ENCODE measurements at places on chromosomes 7 and 10.
A peak's percentile ranks its signal among the peaks of the same experiment; 100 is the strongest.

DNA sequence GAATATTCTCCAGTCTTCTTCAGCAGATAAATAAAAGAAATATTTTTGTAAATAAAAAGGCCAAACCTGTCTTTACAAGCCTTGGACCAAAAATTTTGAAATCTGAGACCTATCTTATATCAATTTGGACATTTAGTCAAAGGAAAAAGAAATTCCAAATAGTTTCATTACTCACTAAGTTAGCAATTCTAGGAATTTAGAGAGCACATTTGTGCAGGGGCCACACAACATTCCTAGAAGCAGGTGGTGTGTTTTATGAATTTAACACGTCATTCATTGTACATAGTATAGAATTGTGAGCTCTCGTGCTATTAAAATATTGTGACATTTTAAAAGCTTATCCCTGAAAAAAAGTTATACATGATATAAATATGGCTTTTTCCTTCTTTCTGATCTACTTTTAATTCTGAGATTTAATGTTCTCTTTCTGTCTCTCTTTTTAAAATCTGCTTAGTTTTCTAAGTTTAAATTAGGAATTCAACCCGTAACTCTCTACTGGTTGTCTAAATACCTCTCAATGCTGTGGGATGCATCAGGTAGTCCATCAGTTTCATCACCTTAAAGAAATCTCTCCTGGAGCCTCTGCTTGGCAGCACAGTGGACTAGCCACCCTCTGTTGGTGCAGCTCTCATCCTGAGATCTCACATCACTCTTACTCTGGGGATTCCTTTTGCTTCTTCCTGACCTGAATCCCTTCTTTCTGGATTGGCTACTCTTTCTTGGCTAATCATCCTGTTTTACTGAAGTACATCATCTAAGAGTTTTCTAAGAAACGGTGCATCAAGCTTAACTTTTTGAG lies 124.5 kb downstream of the SEMA3E start:
- DNase-seq: no peak

- no peak for DNase-seq
Observed at GRCh38 chr10:124174071-124174566, 80.7 kb upstream of the CHST15 start.

GRCh38 chr7:129244220-129244619 lies 19.4 kb downstream of the AHCYL2 start:
- DNase-seq: no peak

DNA sequence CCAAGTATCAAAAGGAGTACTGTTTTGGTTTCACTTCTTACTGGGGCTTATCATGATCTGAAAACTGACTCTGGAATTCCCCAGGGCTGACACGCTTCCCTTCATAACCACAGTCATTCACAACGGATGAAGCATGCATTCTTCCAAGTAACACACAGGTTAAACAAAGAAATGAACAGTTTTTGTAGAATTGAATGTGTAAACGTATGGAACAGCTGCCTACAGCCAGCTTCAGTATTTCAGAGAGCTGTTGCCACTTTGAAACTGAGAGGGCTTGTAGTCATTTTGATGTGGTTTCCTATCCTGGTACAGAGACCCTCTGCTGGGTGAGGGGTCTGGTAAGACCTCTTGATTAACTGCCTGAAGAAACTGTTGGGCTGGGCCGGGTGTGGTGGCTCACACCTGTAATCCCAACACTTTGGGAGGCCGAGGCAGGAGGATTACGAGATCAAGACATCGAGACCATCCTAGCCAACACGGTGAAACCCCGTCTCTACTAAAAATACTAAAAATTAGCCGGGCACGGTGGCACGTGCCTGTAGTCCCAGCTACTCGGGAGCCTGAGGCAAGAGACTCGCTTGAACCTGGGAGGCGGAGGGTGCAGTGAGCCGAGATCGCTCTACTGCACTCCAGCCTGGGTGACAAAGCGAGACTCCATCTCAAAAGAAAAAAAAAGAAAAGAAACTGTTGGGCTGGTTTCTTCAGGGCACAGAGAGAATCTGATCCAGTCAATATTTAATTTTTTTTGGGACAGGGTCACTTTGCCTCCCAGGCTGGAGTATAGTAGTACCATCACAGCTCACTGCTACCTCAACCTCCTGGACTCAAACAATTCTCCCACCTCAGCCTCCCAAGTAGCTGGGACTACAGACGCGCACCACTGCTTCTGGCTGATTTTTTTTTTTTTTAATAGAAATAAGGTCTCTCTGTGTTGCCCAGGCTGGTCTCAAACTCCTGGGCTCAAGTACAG lies 4.7 kb downstream of the NFE2L3 start:
- no peak for DNase-seq

GRCh38 chr7:156420496-156420895 lies 220.1 kb upstream of the RNF32 start:
- no peak for DNase-seq

- DNase-seq: peak; percentile 19
Observed at GRCh38 chr7:149286811-149287400, 24.9 kb downstream of the ZNF783 start.

GRCh38 chr10:12400266-12400931 lies 51.1 kb downstream of the CAMK1D start:
- no peak for DNase-seq

DNA sequence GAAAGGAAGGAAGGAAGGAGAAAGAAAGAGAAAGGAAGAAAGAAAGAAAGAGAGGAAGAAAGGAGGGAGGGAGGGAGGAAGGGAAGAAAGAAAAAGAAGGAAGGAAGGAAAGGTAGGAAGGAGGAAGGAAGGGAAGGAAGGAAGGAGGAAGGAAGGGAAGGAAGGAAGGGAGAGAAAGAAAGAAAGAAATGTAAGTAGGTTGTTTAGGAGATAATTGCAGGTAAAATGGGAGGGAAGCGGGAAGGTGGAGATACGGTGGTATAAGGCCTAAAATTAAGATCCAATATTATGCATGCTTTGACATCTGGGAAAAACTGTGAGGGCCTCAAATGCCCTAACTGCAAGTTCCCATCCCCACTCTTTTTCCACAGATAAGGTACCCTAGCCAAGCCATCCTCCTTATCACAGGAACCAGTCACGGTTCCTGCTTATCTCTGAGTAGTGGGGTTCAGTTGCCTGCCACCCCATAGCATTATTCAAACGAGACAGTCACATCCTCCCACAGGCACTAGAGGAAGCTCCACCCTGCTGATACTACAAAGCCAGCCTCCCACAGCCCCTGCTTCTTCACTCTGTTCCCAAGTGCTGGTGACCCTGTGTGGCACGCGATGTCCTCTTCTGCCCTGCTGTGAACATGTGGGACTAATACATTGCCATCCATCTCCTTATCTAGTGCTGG lies 28.7 kb downstream of the ST8SIA6 start:
- DNase-seq: no peak
